ENCODE measurements at places on chromosomes 2 and 18.
A peak's percentile ranks its signal among the peaks of the same experiment; 100 is the strongest.

DNA sequence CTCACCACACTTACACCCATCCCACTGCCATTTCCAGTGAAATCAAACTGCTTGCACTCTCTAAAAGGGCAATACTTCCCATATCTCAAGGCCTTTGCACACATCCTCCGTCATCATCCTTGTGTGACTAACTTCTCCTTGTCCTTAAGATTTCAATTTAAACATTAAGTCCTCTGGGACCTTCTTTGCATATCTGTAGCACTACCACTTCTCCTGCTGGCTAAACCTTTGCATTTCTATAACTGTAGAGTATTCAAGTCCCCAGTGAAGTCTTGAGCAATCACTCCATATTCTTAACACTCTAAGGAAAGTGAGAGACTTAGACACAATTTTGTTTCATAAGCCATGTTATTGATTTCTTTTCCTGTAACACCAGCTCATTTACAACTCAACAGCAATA is 136.8 kb upstream of the EPHA4 start:
- no peak for DNase-seq

DNA sequence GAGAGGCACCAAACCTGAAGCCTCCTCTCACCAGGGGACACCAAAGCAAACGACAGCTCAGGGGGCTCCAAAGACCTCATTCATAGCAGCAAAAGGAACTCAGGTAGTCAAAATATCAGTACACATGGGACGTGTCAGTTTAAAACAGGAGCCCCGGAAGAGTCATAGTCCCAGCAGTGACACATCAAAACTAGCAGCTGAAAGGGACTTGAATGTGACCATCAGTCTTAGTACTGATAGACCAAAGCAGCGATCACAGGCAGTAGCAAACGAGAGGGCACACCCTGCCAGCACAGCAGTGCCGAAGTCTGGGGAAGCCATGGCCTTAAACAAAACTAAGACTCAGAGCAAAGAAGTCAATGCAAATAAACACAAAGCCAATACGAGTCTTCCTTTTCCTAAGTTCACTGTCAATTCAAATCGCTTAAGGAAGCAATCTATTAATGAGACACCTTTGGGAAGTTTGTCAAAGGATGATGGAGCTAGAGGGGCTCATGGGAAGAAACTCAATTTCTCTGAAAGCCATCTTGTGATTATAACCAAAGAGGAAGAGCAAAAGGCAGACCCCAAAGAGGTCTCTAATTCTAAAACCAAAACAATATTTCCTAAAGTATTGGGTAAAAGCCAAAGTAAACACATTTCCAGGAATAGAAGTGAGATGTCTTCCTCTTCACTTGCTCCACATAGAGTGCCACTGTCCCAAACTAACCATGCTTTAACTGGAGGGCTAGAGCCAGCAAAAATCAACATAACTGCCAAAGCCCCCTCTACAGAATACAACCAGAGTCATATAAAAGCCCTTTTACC is 1.2 kb downstream of the GALNT5 start:
- DNase-seq: no peak

GRCh38 chr2:56207760-56208159 is 24.0 kb downstream of the CCDC85A start:
- no peak for DNase-seq

GRCh38 chr2:230706053-230706521 is 6.6 kb upstream of the CAB39 start:
- no peak for DNase-seq

DNA sequence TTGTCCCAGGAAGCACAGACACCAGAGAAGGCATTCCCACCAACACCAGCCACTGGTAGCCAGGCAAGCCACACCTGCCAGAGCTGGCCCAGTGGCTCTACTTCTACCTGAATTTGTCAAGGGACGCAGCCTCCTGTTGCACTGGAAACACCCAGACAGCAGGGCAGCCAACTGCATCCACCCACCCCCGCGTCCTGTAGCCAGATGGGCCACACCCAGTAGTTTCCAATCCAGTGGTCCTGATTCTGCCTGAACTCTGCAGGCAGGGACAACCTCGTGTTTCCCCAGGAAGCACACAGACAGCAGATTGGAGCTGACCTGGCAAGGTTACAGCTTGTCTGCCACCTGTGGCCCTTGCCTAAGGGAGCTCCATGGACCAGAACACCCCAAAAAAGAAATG is 18.2 kb downstream of the PFN4 start:
- no peak for DNase-seq

GRCh38 chr18:61651145-61651879 is 241.5 kb downstream of the RNF152 start:
- no peak for DNase-seq

- DNase-seq: no peak
Observed at GRCh38 chr2:145277922-145278321, 758.0 kb upstream of the ZEB2 start.

DNA sequence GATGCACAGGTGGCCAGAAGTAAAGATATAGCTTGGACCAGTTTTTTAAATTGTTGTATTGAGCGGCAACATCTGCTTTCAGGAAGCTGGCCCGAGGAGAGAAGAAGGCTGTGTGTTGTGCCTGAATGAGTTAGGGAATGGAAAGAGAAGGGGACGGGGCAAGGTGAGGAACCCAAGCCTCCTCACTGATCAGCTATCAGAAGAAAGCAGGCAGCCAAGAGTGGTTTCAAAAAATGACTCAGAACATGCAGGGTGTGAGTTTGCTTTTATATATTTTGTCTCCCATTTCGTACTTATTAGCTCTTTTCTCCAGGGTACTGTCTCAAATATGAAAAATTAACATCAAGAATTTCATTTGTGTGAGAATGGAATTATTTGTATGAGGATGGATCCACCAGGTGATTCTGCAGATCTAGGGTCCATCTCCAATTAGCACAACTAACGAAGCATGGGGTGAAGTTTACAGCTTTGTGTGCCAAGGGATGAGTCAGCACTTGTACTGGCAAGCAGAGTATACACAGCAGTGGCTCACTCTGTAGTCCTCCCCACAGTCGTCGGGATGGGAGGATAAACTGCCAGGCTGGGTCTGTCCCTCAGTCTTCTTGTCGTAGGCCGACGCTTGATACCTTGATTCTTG is 175.7 kb downstream of the PIEZO2 start:
- DNase-seq: no peak

DNA sequence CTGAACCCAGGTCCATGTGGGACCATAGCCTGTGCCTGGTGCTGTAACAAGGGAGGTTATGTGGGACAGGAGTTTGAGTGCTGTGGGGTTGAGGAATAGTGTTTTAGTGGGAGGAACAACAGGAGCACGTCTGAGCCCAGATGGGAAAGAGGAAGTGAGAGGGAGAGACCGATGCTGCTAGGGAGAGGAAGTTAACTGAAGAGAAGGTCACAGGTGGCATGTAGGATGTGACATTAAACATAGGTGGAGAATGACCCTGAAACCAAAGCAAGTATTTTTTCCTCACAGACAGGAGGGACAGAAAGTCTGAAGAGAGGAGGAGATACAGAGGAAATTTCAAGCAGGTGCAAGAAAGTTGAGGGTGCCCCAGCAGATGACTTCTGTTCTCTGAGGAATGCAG is 87.8 kb downstream of the ACOXL start:
- DNase-seq: no peak

DNA sequence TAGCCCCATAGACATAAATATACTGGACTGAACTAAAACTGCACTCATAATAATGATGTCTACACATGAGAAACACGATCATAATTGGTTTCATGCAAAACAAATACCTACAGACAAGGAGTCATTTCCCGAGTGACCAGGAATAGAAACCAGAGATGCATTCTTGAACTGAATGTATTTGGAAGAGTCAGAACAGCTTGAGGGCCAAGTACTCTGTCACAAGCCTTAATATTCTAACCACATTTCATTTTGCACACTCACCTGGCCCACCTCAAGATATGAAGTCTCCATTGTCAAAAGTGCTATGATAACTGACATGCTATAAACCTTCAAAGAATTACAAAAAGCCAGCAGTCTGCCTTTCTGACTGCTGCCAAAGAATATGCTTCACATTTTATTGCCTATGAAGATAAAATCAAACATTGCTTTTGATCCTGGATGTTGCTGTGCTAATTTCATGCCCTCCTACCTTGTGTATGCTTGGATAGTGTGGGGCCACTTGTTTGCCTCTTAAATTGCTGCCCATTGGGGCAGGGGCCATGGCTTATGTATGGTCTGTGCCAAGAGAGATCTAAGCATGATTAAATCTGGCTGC is 18.9 kb upstream of the ASAP2 start:
- DNase-seq: no peak

- no peak for DNase-seq
Observed at GRCh38 chr18:4536447-4536846, 81.3 kb upstream of the DLGAP1 start.

- DNase-seq: no peak
Observed at GRCh38 chr2:157307021-157307420, 18.6 kb downstream of the ERMN start.

DNA sequence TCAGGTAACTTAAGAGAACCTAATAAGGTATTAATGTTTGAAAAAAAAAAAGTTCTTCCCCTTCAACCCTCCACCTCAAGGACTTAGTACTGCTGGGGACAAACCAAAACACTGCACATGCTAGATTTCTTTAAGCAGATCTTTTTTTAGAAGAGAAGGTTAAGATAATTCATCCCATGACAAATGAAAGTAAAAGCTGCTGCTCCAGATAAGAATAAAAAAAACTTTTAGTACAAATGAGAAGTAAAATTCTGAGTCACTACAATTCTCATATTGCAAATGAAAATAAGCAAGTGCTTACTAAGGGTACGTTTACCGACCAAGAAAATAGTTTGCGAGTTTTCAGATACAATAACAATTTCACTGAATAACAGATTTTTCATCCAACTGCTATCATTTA is 8.9 kb downstream of the STAM2 start:
- DNase-seq: no peak

GRCh38 chr2:237689336-237690131 is 62.1 kb downstream of the LRRFIP1 start:
- DNase-seq: no peak

DNA sequence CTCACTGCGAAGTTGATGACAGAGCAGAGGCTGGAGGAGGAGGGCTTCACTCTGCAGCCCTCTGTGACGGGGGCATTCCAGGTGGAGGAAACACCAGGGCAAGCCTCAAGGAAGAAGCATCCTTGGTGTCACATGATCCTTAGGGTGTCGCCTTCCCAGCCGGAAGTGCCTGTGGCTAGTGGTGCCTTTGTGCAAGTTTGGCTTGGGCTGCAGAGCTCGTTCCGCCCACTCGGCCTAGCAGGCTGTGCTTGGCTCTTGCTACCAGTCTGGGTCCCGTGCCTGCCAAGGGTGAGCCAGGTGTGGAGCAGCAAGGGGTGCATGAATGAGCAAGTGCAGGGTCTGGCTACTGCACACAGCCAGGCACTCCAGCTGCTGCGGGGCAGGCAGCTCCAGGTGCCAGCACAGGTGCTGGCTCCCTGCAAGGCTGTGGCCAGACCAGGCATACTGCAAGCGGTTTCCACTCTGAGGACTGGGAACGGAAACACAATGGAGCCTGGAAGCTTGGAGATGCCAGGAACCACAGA is 325.3 kb upstream of the SMIM21 start:
- DNase-seq: no peak

GRCh38 chr2:207039225-207039624 is 99.9 kb downstream of the CPO start:
- no peak for DNase-seq

- DNase-seq: peak; percentile 28
Observed at GRCh38 chr2:28613633-28614501, 118.0 kb downstream of the PLB1 start.

- DNase-seq: no peak
Observed at GRCh38 chr18:79975985-79976680, 11.7 kb downstream of the HSBP1L1 start.

DNA sequence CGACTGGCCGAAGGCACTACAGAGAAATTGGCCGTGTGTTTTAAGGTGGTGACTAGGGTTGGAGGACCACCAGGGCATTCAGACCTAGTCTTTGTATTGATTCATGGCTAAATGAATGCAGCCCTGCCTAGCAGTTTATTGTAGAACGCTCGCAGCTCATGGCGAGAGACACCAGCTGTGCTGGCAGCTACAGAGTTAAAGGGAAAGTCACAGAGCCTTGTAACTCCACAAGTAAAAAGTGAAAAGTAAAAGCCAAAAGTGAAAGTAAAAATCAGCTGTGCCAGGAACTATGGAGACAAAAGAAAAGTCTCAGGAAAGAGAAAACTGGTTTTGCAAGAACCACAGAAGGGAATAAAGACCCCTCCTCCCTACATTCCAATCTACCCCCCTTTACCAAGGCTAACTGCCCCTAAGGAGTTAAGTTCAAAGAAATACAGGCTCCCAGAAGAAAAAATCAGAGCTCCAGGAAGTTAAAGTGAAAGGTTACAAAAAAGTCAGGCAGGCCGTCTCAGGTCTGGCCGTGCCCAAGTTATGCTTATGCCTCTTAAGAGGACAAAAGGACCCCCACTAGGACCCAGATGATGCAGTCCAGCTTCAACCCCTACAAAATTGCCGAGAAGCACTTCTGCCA is 46.4 kb upstream of the SELENOI start:
- peak; percentile 53 for DNase-seq

DNA sequence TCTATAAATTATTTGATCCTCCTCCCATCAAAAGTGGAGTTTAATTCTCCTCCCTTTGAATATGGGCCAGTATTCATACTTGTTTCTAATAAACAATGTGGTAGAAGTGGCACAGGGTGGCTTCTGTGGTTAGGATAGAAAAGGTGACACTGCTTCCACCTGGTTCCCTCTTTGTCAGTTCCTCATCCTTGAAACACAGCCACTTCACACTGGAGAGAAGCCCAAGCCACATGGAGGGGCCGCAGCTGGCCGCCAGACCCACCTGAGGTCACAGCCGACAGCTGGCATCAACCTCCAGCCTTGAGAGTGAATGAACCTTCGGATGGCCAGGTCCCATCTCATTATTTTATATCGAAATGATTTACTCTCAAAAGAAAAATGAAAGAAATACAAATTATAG is 27.5 kb upstream of the SLC66A3 start:
- DNase-seq: no peak

GRCh38 chr2:27080603-27080936 is 2.2 kb downstream of the EMILIN1 start:
- DNase-seq: no peak

DNA sequence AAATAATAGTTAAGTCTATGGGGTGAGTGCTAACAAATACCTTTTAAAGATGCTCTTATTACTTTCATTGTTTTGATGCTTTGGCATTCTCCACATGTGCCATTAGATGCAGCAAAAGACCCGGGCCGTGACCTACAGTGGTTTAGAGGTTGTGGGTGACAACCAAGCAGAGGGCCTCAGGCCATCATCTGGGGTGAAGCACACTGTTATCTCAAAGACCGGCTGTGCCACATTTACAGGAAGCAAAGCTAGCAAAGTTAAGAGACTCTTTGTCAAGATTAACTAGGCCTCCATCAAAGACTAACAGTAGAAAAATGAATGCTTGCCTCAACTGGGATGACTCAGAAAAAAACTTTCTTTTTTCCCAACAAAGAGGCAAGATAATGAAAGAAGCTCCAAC is 695.3 kb downstream of the SATB2 start:
- DNase-seq: no peak
